NCI-H82 (cell line): ENCODE measurements at places on chromosomes 2 and 18.

- peak; percentile 58 for DNase-seq
Measured at GRCh38 chr18:9792565-9793245, 84.6 kb downstream of the RAB31 start.

DNA sequence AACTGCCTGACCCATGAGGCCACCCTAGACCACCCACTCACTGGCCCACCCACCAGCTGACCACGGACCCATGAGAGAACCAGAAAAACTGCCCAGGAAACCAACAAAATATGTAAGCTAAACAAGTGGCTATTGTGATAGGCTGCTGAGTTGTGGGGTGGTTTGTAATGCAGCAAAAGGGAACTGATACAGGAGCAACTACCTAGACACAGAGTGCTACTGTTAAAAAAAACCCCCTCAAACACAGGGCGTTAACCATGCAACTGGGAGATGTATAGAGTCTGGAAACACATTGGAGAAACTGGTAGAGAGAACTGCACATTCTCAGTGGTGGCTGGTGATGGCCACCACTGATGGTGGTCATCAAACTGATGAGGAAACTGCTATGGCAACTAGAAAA lies 206.3 kb upstream of the GYPC start:
- no peak for DNase-seq

- no peak for DNase-seq
Measured at GRCh38 chr2:46381871-46382270, 84.7 kb downstream of the EPAS1 start.

DNA sequence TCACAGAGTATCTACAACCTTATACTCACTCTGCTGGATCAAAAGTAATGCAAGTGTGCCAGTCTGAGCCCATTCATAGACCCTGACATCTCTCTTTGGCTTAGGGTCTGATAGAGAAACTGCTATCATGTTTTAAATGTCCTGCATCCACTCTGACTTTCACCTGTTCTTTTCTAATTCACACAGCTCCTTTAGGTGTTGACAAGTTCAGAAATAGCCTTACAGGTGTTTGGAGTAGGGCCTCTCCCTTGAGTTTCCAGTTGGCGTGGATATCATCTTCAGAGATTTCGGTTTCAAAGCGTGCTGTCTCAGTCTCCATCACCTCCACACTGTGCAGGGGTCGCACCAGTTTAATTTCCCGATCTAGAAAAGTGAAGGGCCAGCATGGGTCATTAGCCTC lies 150.3 kb downstream of the PLEKHA3 start:
- no peak for DNase-seq

- no peak for DNase-seq
Measured at GRCh38 chr18:63143330-63143771, 176.2 kb downstream of the BCL2 start.

DNA sequence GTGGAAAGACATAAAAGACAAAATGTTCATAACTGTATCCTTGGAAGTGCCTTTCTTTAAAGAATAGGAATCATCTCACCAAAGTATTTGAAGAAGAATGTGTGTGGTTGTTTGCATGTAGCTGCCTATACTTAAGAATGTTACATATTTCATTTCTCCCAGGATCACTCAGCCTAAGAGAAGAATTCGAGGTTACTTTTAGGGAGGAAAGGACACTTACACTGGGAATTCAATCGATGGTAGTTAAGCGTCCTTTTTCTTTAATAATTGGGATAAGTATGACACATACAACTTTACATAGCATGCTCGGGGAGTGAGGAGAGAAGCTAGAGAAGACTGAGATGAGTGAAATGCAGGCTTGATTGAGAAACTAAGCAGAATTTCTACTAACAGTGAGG lies 22.0 kb upstream of the CYP1B1 start:
- no peak for DNase-seq

- no peak for DNase-seq
Measured at GRCh38 chr2:67841711-67842110, 221.1 kb downstream of the C1D start.

GRCh38 chr2:161039071-161039470 lies 121.2 kb upstream of the TANK start:
- no peak for DNase-seq

GRCh38 chr18:25326361-25326952 lies 25.5 kb downstream of the ZNF521 start:
- DNase-seq: no peak
